ENCODE measurements at places on chromosomes 16 and 17.

DNA sequence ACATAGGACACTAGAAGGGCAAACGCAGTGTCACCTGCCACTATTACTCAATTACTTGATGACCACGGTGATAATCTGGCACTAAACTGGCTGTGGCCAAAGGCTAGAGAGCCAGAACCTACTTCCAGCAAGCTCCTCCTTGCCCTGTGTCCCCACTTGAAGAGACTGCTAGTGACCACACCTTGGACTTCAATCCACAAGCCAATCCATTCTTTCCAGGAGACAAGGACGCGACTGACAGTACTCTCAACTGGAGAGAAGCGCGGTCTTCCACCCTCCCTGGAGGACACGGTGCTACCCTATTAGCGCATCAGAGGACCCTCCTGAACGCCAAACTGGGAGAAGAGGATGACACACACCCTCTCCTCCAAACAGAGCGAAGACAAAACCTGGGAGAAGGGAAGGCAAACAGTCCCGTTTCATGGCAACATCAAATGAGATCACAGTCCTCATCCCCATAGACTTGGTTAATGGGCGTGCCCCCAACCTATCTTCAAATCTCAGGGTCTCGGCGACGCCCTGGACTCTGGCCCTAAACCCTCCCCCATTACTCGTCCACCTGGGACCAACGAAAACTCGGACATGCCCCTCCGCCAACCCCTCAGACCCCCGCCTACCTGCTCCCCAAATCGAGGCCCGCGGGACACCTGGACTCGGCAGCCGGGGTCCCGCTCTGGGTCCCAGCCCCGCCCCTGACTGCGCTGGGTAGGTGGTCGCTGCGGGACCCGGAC lies 508 bp downstream of the FLCN start:
- no peak for DNase-seq

GRCh38 chr17:72167593-72167992 lies 46.8 kb downstream of the SOX9 start:
- no peak for DNase-seq

DNA sequence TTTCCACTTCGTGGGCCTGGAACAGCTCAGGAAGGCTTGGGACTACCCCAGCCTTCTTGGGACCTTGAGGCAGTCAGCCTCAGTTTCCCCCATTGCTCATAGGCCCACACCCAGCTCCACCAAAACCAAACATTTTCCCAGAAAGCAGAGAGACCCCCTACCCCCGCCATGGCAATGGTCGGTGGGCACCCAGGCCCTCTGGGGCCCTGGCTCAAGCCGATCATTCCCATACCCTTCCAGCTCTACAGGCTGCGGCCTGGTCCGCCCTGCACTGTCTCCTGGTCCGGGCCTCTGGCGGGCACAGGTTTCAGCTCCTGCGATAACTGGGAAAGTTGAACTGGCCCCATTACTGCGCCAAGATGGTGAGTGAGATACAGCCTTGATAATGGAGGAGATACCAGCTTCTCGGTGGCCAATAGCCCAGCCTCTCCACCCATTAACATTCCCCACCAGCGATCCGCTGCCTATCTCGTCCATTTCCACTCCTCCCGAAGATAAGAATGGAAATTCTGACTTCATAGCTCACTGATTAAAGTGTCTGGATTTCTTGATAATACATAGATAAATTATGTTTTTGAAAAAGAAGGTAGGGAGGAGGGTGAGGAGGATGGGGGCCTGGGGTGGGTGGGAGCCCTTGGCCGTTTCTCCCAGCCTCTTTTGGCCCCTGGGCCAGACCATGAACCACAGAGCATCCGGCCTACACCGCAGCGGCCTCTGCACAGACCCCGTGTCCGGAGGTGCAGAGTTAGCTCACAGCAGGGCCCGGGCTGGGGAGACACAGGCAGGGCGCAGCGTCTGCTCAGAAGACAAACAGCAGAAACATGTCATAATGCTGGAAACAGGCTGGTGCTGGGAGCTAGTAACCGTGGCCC lies 11.6 kb downstream of the ZFPM1 start:
- no peak for DNase-seq

- no peak for DNase-seq
These were observed 19.0 kb upstream of the CPHXL start for GRCh38 chr16:75745242-75745641.

DNA sequence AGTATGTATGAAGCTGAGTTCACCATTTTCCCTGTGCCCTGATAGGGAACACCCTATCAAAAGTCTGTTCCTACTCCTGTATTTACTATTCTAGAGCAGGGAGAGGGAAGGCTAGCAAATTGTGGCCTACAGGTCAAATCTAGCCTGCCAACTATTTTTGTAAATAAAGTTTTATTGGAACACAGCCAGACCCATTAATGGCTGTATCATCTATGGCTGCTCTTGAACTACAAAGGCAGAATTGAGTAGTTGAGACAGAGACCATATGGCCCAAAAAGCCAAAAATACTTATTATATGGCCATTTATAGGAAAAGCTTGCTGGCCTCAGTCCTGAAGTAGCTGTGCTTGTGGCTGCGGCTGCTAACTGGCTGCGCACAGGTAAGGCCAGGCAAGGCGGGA lies 4.3 kb upstream of the ALDOC start:
- no peak for DNase-seq

GRCh38 chr17:6450926-6451832 lies 6.9 kb downstream of the PIMREG start:
- no peak for DNase-seq

DNA sequence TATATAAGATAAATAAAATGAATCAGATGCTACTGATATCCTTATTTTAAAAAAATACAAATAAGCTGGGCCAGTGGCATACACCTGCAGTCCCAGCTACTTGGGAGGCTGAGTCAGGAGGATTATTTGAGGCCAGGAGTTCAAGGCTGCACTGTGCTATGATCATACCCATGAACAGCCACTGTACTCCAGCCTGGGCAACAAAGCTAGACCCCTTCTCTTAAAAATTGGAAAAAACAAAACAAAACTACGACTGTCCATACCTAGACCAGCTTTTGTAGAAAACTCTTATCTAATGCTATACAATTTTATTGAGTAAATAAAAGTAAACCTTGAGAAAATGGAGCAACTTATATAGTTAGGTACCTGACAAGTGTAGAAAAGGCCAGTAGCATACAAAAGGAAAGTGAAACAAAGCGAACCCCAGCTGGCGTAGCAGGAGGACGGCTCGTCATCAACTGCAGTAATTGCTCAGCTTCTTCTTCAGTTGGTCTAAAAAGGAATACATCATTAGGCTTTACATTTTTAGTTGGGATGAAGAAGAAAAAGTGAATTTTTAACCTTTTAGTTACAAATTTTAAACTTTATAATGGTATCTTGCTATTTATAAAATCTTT lies 23.6 kb downstream of the INTS2 start:
- no peak for DNase-seq

- no peak for DNase-seq
These were observed 339.9 kb downstream of the SEC14L1 start for GRCh38 chr17:77480509-77481215.
